SK-N-SH treated with all-trans-retinoic acid at 6 μM for 48 hours (cell line): ENCODE measurements at places on chromosomes 1 and 21.

DNA sequence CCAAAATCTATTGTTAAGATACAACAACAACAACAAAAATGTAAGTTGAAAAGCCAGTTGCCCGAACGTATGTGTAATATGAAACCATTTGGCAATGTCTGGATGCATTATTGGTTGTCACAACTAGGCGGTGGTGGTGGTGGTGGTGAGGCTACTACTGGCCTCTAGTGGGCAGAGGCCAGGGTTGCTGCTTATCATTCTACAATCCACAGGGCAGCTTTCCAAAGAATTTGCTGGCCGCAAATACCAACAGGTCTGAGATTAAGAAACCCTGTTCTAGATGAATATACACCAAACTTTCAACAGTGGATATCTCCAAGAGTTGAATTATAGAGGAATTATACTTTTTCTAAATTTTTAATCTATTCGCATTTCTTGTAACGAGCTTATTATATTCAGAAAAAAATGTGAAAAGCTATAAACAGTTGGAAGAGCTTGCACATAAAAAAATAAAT lies 26.8 kb upstream of the ZNF697 start:
- ATAC-seq, result peak; percentile 32

DNA sequence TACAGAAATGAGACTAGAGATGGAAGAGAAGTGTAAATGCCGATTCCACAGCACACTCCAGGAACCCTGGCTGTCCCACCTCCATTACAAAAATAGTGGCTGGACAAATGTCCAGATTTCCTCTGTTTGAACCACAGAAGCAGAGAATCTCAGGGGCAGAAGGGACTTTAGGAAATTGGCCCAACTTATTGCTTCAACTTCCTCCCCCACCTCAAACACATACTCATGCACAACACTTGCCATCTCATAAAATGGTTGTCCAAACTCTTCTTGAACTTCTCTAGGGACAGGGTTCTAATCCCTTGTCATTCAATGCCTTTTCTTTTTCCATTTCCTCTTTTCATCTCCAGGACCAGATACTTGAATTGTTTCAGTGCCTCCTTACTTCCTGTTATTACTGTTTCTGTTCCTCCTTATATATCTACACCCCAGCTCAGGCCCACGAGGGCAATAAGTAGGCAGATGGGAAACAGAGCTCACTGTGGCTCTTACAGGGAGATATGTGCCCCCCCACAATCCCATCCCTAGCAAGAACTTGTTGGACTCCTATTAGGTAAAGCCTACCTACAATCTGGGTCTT lies 8.5 kb upstream of the B4GALT3 start:
- no peak for ATAC-seq

DNA sequence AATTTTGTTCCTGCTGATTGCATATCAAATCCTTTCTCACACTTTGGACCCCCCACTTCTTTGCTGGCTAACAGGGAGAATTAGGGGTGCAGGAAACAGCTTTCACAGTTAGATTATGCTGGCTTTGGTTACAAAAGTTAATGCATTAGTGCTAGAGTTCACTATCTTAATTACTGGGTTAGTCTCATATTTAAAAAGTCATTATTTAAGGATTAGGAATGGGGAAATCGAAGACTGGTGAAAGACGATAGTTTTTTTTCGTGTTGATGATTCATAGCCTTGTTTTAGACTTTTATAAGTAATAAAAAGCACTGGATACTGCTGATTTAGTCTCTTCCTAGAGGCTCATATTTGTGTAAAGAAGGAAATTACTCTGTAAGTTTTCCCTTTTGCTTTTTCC lies 11.6 kb downstream of the ST6GALNAC3 start:
- peak; percentile 33; the same call in 2 of the 3 replicates for ATAC-seq

DNA sequence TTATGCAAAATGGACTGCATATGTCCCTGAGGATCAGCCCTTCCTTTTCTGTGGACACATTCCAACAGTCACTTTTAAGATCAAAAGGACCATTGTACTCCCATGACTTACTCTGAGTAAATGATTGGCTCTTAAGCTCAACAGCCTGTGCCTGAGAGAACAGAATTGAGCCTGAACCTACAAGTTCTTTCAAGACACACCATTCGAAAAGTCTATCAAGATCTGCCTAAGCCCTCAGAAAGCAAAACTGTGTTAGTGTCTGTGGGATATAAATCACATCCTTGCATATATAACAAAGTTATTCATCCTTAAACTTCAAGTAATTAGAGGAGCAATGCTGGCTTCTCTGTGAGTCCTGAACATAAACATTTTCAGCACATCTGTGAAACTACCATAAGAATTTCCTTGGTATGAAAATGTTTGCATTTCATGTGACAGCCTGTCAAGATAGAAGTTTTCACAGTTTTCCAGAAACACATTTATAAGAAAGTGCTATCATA lies 41.6 kb downstream of the PCNX2 start:
- ATAC-seq, result no peak

DNA sequence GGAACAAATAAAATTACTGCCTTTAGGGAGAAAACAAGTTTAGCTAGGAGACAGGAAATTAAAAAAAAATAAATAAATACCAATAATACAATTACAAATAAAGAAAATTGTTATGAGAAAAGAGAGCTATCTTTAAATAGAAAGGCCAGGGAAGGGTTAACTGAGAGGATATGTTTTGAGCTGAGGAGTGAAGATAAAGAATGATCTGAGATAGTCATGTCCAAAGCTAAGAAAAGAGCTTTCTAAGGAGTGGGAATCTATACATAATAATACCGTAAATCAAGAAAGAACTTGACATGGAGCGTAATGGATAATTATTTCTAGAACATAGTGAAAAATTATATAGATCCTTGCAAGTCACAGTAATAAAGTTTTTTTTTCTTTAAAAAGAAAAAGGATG lies 176.5 kb downstream of the NCAM2 start:
- no peak for ATAC-seq

DNA sequence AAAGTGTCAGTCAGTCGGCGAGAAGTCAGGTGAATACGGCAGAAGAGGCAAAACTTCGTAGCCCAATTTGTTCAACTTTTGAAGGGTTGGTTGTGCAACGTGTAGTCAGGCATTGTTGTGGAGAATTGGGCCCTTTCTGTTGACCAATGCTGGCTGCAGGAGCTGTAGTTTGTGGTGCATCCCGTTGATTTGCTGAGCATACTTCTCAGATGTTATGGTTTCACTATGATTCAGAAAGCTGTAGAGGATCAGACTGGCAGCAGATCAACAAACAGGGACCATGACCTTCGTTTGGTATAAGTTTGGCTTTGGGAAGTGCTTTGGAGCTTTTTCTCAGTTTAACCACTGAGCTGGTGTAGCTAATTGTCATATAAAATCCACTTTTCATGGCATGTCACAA lies 190.2 kb upstream of the ADAMTS5 start:
- no peak for ATAC-seq

DNA sequence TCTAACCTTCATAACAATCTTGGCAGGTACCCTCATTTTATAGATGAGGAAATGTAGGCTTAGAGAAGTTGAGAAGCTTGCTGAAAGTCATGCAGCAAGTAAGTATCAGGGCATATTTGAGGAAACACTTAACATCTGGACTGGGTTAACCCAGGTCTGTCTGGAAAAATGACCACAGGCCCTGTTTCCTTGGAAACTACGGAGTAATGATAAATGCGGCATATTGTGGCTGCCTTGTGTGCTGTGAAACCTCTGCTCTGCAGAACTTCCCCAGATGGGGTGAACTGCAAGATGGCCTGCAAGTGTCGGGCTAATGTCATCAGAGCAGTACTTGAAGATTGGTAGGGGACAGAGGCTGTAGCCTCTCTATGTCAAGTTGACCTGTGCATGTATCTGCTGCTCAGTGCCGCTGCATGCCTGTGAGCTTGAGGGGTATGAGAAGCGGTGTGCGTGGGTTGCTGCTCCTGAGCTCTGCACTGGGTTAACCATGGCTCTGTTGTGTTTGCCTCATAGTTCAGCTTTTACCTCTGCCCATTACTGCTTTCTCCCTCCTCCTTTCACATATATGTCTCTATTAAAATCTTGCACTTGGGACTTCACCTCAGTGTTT lies 83.1 kb downstream of the WDR3 start:
- ATAC-seq, result peak; percentile 30; the same call in 2 of the 3 replicates

DNA sequence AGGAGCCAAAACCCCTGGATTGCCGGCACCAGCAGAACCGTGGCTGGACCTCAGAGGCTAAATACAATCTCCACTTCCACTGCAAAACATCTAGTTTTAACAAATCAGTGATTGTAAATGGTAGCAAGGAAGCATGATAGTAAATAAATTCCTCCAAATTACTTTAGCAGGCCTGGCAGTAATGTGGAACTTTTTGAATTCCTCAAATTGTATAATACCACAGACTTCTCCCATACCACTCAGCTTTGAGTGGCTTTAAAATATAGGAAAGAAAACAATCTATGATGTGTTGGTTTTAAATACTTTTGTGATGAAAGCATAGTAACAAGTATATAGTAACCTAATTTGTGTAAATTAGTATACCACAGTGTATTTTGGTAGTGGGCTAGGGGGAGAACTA lies 34.1 kb downstream of the NIBAN1 start:
- peak; percentile 81 for ATAC-seq

- no peak; the same call in 2 of the 3 replicates for ATAC-seq
Measured at GRCh38 chr1:97174039-97174704, 452.6 kb downstream of the PTBP2 start.

DNA sequence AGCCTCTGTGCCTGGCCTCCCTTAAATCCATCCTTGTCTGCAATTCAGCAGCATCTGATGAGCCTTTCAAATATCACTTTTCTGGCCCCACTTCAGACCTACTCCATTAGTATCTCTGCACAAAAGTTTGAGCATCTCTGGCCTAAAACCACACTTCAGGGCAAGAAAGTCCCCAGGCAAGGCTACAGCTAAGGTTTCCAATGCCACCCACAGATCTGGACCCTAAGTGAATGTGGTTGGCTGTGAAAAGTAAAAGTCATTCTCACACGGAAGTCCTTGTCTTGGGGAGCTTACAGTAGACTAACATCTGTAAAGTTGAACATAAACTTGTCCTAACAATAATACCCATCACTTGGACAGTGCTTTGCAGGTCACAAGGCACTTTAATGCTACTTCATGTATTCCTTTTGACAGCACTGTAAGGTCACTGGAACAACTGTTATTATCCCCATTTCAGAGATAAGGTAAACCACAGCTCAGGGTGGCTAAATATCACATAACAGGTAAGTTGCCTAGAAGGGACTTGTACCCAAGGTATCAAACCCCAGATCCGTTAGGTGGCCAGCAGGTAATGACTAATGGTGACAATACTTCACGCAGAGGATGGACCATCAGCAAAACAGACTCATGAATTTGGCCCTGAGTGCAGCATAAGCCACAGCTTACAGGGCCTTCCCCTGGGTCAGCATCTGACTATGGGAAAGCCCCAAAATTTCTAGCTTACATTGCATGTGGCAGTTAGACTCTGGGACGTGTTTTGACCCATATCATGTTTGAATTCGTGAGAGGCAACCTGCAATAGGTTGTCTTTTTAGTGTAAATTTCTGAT lies 356.0 kb downstream of the HHAT start:
- ATAC-seq, result no peak

- ATAC-seq, result peak; percentile 78
Measured at GRCh38 chr1:67441183-67441582, 11.0 kb upstream of the SERBP1 start.

- peak; percentile 73 for ATAC-seq
Measured at GRCh38 chr1:231557898-231558707, 29.6 kb downstream of the TSNAX start.

GRCh38 chr21:42013376-42013775 lies 3.2 kb upstream of the ZBTB21 start:
- ATAC-seq, result no peak

- ATAC-seq, result peak; percentile 40; the same call in 1 of the 3 replicates
Measured at GRCh38 chr1:41222496-41222895, 19.6 kb downstream of the SCMH1 start.

DNA sequence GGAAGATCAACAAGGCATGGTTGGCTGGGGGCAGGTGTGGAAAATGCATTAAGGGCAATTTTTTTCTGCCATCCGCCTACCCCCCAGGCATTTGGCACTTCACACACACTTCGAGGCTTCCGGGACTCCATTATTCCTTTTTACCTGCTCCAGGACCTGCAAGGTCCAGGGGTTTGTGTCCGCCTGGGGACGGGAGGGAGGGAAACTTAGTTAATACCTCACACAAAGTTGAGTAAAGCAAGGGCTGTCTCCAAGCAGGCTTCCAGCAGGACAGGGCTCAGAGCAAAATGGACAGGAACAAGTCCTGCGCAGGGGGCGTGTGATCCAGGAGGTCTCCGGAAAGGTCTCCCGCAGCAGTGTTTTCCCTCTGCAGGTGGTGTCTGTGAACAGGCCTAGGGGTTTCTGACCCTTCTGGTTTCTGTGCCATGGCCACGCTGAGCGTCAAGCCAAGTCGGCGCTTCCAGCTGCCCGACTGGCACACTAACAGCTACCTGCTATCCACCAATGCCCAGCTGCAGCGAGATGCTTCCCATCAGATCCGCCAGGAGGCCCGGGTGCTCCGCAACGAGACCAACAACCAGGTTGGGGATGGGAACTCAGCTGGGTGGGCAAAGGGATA lies 712 bp downstream of the TEKT2 start:
- no peak for ATAC-seq

DNA sequence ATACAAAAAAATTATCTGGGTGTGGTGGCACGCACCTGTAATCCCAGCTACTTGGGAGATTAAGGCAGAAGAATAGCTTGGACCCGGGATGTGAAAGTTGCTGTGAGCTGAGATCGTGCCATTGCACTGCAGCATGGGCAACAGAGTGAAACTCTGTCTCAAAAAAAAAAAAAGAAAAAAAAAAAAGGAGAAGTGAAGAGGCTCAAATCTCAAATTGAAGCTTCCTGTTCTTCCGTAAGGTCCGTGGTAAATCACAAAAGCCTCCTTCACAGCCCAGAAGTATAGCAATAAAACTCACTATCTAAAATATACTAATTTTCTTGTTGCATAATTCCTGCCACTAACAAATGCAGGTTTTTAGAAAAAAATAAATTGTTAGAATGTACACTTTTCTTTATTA lies 498.2 kb upstream of the BRINP3 start:
- ATAC-seq, result no peak

DNA sequence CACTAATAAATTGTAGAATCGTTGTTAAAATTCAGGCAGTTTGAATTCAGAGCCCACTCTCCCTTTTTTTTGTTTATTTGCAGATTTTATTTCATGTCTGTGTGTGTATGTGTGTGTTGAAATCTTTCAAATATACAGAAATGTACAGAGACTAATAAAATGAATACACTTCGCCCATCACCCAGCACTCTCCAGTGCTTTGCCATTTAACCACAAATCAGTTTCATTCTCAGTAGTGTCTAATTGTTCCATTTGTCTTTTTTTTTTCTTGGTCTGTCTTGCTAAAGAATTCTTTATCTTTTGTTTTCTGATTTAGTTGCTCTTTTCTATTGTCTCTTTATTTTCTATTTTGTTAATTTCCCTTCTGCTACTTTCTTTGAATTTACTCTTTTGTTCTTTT lies 99.7 kb downstream of the HIVEP3 start:
- ATAC-seq, result no peak
